Epithelial cell of proximal tubule (primary cell): ENCODE measurements at places on chromosomes 11 and 22.

DNA sequence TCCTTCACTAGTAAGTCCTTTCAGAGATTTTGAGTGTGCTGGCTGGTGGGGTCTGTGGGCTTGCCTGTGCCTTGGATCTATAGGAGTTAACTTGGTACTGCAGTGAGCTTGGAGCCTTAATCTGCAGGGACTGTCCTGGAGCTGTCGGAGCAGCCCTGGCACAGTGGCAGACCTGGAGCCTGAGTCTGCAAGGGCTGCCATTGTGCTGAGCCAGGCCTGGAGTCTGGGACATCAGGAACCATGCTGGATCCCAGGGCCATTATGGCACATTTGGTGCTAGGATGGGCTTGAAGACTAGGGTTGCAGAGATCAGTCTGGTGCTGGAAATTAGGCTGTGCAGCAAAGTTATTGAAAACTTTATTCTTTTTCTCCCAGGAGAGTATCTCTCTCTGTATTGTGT lies 665.4 kb downstream of the METTL15 start:
- DNase-seq = no peak

- DNase-seq = no peak
Observed at GRCh38 chr11:22707119-22707899, 40.9 kb downstream of the GAS2 start.

- DNase-seq = no peak
Observed at GRCh38 chr11:122882857-122883645, 492 bp downstream of the JHY start.

- no peak for DNase-seq
Observed at GRCh38 chr22:27004434-27004833, 347.0 kb downstream of the MIAT start.

DNA sequence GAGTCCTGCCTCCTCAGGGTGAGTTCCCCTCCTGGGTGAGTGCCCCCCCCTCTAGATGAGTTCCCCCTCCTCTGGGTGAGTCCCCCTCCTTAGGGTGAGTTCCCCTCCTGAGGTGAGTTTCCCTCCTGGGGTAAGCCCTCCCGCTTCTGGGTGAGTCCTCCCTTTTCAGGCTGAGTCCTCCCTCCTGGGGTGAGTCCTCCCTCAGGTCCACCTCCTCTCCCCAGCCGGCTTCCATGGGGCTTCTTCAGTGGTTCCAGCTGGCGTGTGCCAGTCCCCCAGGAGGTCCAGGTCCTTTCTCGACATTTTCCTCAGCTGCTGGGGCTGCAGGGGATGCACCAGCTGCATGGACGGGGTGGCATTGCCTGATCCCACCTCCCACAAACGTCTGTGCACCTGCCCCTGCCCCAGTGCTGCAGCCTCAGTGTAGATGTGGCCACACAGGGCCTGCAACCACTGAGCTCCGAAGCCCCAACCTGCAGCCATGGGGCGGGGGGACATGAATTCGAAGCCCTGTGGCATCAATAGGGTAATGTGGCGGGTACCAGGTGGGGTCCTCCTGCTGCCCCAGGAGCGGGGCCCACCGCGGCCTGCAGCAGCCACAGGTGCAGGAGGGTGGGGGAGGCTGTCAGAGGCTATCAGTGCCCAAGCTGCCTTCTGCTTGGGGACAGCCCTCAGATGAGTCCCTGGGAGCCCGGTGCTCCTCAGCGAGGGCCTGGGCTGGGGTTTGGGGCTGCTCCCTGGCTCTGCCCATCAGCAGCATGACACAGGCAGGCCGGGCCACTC lies 101.3 kb upstream of the FGF3 start:
- no peak for DNase-seq

DNA sequence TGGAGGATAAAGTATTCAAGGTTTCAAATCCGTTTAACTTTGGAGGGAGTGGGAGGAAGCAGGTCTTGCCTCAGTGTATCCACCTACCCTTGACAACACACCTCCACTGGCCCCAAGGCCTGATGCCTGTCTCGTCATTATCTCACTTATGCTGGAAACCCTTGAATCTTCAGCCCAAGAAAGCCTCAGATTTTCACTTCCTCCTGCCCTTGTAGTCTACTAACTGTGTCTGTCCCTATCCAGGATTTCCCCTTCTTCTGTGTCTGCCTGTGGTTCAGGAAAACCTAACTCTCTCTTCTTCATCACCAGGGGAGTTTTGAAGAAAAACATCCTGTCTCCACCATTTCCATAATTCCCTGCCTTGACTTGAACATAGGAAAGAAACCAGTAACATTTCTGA lies 56.1 kb downstream of the SYT9 start:
- no peak for DNase-seq

DNA sequence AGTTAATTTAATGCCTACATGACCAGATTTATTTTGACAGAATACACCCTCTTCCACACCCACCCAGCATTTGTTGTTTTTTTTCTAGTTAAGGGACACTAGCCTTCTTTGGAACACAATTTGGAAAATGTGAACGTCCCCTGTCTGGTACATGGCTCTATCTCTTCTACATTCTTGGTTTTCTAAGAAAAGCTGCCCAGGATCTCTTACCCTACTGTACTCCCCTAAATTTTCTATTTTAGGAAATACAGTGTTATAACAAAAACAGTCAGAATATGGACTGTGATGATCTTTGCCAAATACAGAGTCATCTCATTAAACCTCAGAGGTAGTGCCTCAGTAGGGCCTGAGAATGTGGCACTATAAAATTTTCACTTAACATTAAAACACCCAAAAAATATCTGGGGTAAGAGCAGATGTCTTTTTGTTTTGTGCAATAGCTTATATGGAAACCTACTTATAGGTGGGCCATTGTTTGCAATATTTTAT lies 93.1 kb upstream of the SPON1 start:
- DNase-seq = no peak

DNA sequence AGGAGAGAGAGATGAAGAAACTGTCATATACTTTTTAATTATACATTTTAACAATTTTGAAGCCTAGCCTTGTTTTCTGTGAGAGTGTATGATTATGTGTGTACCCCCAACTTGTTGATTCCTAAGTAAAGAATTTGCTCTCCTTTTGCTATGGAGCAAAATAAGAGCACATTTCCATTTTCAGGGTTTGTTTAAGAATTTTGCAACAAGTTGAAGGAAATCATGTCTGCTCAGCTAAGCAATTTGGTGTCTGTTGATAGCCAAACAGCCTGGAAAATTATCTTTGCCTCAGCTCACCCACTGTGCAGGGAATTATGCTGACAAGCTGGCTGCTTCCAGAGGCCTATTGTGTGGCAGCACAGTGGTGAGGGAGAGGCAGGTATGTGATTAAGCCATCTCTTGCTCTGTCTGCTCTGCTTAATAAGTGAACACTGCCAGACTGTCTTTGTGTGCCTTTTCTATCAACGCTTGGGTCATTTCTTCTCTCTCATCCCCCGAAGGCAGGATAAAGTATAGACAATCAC lies 135.1 kb upstream of the TTC12 start:
- DNase-seq = no peak

- DNase-seq = no peak
Observed at GRCh38 chr11:65776710-65777141, 4.0 kb downstream of the AP5B1 start.

DNA sequence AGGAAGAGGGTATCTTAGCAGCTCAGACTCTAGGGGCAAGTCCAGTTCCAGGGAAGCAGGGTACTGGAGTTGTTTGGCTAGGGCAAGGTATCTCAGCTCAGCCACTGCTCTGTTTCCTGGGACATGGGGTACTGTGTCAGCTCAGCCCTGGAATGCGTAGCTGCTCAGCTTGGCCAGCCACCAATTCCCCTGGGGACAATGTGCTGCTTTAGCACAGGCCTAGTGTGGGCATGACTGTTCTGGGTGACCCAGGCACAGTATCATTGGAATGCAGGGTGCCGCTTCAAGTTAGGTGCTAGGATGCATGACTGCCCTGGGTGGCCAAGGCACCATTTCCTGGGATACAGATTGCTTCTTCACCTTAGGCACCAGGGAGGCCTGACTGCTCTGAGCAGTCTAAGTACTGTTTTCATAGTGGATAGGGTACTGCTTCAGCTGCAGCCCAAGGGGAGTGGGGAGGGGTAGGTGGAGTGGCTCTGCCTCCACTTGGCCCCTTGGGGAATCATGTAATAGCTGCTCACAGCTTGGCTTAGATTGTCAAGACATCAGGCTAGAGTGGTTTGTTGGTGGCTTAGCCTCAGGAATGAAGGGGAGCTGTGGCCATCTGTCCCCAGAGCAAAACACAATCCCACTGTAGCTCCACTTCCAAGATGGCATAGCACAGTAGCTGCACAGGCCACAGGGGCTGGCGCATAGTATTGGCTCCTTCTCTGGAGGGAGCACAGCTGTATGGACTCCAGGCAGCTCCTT lies 36.0 kb downstream of the MADD start:
- peak; percentile 23 for DNase-seq

- no peak for DNase-seq
Observed at GRCh38 chr11:69671734-69672465, 3.3 kb downstream of the LTO1 start.

- DNase-seq = no peak
Observed at GRCh38 chr11:109933126-109933525, 160.1 kb upstream of the ZC3H12C start.

- no peak for DNase-seq
Observed at GRCh38 chr11:76269661-76270261, 63.5 kb upstream of the WNT11 start.

- DNase-seq = no peak
Observed at GRCh38 chr11:726278-727220, 20.5 kb downstream of the EPS8L2 start.
